ENCODE measurements at places on chromosomes 2 and 18.

- H3K27ac ChIP-seq, result no peak overlapping the region
- no peak overlapping the region for H3K4me3 ChIP-seq
- no peaks in the 10 kb centered on the region for H3K27me3 ChIP-seq
- H3K36me3 ChIP-seq, result no peaks in the 10 kb centered on the region
- H3K4me1 ChIP-seq, result peaks cover 3% of the 10 kb centered on the region
- no peak for DNase-seq
Observed at GRCh38 chr2:105578166-105578565, 166.5 kb upstream of the NCK2 start.

DNA sequence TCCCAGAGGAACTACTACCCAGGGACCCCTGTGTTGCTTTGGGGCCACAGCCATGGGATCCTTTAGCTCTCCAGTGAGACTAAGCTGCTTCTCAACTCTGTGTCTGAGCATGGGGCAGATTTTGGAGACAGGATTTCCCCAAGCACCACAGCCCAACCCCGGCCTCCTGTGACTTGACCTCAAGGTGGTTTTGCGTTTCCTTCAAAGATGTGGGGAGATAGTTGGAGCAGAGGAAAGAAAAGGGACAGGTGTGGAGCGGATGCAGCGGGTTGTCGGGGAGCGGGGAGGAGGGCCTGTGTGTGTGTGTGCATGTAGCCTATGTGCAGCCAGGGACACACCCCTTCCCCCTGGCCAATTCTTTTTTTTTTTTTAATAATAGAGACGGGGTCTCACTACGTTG lies 10.2 kb downstream of the ARID5A start:
- H3K27me3 ChIP-seq, result no peaks in the 10 kb centered on the region
- H3K27ac ChIP-seq, result peak overlapping the region; percentile 48
- H3K4me3 ChIP-seq, result no peak overlapping the region
- peaks cover 13% of the 10 kb centered on the region for H3K36me3 ChIP-seq

DNA sequence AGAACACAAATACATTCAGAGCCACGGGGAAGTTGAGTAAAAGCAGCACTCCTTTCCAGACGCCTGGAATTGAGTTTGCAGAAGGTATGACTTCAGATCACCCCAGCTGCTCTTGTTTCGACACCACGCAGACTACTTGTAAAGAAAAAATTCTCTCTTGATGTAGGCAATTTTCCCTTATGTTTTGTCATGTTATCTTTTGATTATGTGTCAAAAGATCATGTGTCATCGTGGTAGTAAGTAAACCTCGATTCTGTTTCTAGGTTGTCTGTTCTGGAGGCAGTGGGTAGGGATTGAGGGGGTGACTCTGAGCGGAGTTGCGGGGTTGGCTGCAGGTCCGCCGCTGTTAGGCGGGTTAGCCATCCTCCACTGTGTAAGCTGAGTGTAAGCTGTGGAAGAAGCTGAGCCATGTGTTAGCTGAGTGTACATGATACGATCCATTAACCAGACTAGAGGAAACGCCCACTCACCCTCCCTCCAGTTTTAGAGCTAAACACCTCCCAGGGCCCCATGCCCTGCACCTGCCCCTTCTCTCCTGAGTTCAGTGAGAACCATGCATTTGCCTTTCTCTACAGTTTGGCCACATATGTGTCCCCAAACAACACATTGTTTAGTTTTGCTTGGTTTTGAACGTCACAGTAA lies 181.8 kb downstream of the SNTG2 start:
- no peaks in the 10 kb centered on the region for H3K4me1 ChIP-seq
- H3K27me3 ChIP-seq, result no peaks in the 10 kb centered on the region
- H3K36me3 ChIP-seq, result no peaks in the 10 kb centered on the region
- H3K27ac ChIP-seq, result no peak overlapping the region
- H3K4me3 ChIP-seq, result no peak overlapping the region
- DNase-seq, result no peak

DNA sequence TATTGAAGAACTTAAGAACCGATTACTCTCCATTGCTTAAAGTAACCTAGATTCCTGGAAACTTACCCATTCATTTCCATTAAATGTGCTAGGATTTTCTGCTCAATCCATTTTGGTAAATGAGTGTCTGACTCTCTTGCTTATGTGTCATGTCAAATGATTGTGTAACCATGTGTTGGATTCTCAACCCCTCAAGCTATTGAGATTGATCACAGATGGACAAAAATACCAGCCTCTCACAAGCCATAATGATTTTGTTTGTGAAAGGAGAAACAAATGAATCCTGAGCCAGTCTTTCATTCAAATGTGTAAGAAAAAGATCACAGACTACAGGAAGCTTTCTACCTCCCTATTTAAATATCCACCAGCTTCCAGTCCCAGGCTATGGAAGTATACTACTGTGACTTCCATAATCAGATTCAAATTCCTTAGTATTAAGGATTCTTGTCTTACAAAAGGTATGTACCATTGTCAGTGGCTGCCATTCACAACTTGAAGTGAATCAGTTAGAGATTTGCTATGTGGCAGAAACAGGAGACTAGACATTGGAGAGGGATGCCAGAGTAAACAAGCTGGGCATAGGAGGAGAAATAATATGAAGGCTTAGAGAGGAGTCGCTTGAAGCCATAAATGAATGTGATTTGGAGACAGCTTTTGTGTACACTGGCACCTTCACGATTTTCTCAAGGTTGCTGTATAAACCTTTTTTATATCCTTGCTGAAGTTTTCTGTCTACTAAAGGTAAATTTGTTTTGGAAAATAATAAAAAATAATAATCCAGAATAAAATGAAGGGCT lies 498.5 kb upstream of the SETBP1 start:
- no peaks in the 10 kb centered on the region for H3K4me1 ChIP-seq
- no peak for DNase-seq
- no peaks in the 10 kb centered on the region for H3K27me3 ChIP-seq
